ENCODE measurements at places on chromosomes 6 and 20. TPM values are rescaled to one million over a fixed set of nuclear protein-coding genes. Genes with fewer than 3 reads are reported as not detected.

The DEFB129 gene
- not detected for total RNA-seq

GRCh38 chr6:83862776-83863471 is 3.4 kb downstream of the CYB5R4 start:
- DNase-seq, result no peak

The C6orf118 gene
- total RNA-seq, result not detected

The PDE10A gene
- 3.1 TPM for total RNA-seq

DNA sequence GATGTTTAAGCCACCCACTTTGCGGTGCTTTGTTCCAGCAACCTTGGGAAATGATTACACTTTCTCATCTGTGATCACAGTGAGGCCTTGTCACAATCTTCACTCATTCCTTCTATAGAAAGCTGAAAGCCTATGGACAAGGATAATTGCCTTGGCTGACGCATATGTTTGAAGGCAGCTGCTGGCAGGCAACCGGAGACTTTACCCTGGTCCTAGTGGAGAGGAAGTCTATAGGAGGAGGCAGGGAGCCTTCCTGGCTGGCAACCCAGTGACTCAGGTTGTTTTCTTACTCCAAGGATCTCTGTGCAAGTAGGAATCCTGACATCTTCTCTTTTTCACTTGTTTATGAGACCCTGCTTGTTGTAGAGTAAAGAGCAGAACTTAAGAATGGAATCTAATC is 34.1 kb upstream of the ESR1 start:
- DNase-seq, result no peak

The PRSS35 gene
- total RNA-seq, result not detected

GRCh38 chr20:38216746-38217595 is 43.6 kb downstream of the KIAA1755 start:
- DNase-seq, result no peak

GRCh38 chr6:3831761-3832530 is 17.2 kb upstream of the FAM50B start:
- DNase-seq, result no peak

The ZNF512B gene
- 17.6 TPM for total RNA-seq

The PDCD2 gene
- total RNA-seq, result 64.3 TPM
